CD4-positive, CD25-positive, alpha-beta regulatory T cell (primary cell): ENCODE measurements at places on chromosomes 5 and 9.
A peak's percentile ranks its signal among the peaks of the same experiment; 100 is the strongest.

DNA sequence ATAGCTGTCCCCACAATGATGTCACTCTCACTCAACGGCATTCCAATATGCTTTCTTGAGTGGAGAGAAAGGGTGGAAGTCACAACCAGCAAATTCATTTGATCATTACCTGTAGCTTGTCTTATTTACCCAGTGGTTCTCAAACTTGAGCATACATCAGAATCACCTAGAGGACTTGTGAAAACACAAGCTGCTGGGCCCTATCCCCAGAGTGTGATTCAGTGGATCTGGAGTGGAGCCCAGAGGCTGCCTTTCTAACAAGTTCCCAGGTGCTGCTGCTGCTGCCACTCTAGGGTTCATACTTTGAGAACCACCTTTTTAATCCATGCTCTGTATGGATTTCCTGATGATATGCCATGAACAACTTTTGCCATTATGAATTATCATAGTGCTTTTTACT is 94.7 kb downstream of the KLHL3 start:
- no peak for DNase-seq

DNA sequence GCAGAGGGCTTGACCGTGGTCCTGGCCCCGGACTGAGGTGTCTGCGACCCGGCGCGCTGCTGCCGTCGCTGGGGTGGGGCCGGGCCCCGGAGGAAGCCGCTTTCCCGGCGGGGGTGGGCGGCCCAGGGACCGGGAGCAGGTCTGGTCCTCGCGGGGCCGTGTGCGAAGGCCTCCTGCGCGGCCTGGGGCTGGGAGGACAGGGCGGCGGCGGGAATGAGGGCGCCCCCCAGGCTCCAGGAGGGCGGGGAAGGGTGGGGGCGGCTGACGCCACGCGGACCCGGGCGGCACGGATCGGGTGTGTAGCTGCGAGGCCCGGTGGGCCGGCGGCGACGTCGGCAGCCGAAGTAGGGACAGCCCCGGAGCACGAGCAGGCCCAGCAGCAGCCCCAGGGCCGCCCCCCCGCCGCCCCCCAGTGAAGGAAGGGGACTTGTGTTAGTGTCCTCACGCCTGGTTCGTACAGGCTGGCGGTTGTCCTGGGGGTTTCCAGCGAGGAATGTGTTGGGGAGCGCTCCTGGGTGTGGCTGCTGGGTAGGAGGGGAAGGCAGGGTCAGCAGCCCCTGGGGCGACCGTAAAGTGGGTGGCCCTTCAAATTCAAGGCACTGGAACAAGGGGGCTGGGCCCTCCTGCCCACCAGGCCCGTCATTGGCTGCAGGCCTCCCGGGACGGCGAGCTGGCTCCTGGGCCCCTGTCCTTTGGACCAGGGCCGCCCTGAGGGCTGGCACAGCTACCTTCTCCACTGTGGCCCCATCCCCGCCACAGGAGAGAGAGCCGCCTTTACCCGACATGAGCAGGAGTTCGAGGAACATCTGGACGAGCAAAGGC is 597 bp upstream of the TMEM250 start:
- peak; percentile 32 for DNase-seq

DNA sequence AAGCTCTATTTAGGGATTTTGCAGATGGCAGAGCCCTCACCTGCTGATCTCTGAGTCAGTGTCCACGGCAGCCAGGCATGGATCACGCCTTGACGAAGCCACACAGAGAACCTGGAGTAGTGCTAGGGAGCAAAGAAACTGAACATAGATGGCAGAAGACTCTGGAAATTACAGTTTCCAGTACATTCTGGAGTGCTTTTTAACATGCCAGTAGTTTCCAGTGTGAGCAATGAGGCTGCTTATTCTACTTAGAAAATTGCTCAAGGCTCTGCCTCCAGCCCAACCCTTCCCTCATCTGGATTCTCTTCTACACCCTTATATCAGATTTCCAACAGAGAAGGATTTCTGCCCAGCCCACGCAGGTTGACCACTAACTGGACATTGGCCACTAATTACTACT is 203.3 kb downstream of the ADAMTS12 start:
- DNase-seq = no peak

GRCh38 chr5:36988396-36988795 is 111.8 kb downstream of the NIPBL start:
- no peak for DNase-seq

GRCh38 chr9:136059851-136060670 is 35.0 kb downstream of the NACC2 start:
- no peak for DNase-seq

- no peak for DNase-seq
Measured at GRCh38 chr9:122256206-122256605, 8.4 kb downstream of the RBM18 start.

GRCh38 chr9:113993838-113994540 is 84.1 kb downstream of the AMBP start:
- DNase-seq = peak; percentile 3

GRCh38 chr9:111807197-111807596 is 12.5 kb upstream of the SHOC1 start:
- DNase-seq = no peak

- DNase-seq = no peak
Measured at GRCh38 chr5:177089127-177089526, 2.4 kb downstream of the FGFR4 start.
